Left lobe of liver (tissue), 2 donors: ENCODE measurements at places on chromosomes 6 and 20.

DNA sequence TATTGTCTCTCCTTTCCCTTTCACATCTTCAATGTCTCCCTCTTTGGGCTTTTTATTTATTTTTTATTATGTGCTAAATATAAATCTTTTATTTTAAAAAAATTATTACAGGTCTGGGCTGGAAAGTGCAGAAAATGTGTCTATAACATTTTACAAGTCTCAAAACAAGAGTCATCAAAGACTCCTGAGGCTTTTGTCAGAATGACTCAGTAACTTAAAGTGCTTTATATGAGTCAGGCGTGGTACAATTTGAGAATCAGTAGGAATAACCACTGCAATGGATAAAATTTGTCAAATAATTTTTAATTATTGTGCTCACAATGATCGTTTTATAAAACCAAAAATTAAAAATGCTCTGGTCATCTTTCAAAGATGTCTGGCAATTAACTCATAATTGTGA is 193.9 kb downstream of the MMUT start:
- DNase-seq: no peak

- DNase-seq: no peak
These were observed 7.6 kb upstream of the DEFB129 start for GRCh38 chr20:219290-220115.

DNA sequence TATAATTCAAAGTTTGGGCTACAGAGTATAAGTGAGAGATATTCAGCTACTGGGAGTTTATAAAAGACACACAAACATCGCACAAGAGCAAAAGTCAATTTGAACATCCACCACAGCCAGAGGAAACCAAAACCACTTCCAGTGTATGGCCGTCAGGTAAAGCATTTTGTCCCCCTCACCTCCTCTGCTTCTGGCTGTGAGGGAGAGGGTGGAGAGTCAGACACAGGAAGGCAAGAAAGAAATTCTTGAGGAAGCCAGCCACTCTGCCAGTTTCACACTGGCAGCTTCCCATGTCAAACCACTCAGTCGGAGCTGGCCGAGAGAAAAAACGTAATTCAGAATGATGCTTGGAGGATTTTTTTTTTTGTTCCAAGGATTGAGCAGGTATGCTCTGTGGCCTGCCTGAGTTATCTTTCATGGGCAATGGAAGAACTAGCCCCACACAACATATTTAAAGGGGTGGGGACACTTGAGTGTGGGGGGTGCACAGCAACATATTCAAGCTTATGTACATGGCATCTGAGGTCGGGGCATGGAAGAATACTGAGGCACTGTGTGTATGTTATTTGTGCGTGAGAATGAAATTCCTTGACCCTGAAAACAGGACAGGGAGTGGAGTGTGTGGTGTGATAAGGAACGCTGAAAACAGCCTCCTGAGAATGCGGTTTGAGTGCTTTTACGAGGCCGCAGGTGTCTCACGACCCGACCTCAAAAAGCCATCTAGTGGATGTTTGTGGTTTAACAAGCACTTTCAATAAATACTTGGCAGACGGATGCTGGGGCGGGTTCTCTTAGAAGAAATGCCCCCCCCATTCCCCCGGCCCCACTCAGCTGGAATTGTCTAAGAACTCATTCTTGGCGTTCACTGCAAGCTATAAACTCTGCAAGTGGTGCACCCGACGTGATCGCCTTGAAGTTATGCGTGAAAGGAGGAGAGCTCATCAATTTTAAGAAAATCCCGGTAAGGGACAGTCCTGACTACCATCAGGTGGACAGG is 27.5 kb upstream of the ZBTB22 start:
- DNase-seq: no peak

DNA sequence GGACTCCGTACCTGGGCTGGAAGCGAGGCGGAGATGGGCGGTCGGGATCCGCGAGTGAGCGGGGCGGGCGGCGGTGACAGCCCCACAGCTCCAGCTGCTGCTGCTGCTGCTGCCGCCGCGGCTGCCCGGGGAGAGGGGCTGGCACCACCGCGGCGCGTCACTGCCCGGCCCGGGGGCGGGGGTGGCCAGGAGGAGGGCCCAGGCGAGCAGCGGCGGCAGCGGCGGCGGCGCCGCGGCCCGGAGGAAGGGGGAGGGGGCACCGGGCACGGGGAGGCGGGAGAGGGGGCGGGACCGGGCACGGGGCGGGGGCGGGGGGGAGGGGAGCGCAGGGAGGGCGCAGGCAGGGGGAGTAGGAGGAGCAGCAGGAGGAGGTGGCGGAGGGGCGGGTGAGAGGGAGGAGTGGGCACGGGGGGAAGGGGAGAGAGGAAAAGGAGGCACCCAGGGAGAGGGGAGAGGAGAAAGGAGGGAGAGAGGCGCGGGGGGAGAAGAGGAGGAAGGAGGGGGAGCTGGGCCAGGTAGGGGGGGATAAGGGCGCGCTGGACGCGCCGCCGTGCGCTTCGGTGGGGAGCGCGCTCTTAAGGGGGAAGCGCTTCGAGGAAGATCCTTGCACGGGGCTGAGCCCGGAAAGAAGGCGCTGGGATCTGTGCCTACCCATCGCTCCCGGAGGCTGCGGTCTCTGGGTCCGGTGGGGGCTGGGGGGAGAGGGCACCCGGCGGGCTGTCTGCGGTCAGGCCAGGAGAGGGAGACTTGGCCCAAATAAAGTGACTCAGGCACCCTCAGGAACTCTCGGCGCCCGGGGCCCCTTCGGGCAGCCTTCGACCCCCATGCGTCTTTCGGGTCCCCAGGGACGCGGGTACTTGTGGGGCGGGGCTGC is 101.5 kb downstream of the NOL4L start:
- DNase-seq: peak; percentile 86

DNA sequence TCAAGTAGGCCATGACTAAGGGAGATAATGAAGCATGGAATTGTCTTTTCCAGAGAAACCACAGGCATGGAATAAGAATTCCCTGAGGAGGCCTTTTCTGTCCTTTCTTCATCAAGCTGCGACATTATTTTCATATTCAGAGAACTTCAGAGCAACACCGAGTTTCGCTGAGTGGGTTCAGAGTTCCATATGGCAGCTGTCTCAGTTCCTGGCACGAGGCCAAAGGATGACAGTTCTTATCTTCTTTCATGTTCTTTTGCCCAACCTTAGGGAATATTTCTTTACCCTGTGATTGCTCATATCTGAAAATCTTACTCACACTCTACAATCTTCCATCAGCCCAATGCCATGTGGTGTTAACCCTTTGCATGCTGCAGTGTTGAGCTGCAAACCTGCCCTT is 135.3 kb upstream of the BMP2 start:
- no peak for DNase-seq

DNA sequence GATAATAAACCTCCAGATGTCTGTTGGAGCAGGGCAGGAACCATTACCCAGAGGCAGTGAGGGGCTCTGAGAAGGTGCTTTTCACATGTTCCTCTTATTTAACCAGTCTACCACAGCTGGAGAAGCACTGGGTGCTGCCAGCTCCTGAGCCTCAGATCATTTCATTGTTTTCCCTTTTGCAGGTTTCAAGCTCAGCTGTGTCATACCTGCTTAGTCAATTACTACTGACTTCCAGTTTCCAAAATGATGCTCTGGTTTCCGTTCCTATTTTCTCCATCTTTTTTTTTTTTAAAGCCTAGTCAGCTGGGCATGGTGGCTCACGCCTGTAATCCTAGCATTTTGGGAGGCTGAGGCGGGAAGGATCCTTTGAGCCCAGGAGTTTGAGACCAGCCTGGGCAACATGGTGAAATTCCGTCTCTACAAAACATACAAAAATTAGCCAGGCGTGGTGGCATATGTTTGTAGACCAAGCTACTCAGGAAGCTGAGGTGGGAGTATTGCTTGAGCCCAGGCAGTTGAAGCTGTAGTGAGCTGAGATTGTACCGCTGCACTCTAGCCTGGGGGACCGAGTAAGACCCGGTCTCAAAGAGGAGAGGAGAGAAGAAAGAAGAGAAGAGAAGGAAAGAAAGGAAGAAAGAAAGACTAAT is 6.7 kb downstream of the FLOT1 start:
- no peak for DNase-seq

DNA sequence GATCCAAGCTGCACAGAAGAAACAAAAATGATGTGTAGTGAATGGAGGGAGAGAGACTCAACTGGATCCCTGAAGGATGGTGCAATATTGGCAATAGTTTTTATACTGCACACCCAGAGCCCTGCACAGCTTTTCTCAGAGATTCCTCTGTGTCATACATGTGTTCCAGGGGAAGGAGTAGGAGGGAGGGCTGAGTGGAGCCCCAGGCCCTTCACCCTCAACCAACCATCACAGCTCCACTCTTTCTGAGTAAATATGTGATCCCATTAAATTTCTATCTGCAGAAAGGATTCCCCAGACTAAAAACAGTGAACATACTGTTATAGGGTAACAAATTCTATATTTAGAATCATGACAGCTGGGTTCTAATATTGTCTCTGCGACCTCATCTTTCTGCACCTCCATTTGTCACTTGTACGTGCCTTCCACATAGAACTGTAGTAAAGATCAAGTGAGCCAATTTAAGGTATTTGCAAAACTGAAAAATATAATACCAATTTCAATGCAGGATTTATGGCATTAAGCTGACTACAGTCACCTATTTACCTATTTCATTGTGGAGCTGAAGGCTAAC is 421.4 kb upstream of the NRSN1 start:
- no peak for DNase-seq

DNA sequence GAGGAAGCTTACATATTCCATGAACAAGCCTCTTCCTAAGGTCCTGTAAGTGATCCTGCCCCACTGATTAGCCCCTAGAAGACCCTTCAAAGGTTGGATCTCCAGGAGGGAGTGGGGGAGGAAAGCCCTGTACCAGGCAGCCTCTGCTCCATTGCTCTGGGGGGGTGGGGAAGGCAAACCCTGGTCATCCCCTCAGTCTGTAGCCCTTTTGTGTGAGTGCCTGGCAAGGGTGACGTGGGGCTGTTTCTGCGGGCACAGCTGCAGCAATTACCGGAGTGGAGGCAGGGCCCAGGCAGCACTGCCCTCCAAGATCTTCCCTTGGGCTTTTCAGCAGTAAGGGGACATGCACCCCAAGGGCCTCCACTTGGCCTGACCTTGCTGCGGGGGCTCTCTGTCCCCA is at the start of gene MOG:
Gene MOG (plus strand): TSS at position 295 of the 400 bp plus-strand sequence. CDS start 118 bp downstream, outside the sequence.
- no peak for DNase-seq

- DNase-seq: no peak
These were observed 68.7 kb upstream of the STMND1 start for GRCh38 chr6:17032988-17033634.

DNA sequence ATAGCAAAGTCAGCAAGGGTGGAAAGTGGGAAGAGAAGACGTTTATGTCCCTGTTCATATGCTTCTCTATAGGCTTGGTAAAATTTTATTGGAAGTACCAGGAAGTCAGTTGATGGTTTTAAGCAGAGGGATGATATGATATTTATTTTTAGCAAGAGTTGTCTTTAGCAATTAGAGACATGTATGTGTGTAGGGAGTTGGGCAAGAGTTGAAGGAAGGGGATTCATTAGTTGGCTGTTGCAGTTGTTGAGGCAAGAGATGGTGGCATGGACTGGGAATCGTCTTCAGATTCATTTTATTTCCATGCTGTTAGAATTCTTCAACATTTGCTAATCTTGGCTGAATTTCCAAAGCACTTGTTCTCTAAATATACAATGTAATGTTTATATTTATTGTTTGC is 85.6 kb downstream of the QKI start:
- DNase-seq: no peak
